Stimulated activated CD4-positive, alpha-beta T cell treated with anti-CD3 and anti-CD28 coated beads, Interleukin-12 subunit alpha, Interleukin-12 subunit beta, amount 100 ng/mL, for 4 hours (primary cell): ENCODE measurements at places on chromosomes 1 and 21.
A peak's percentile ranks its signal among the peaks of the same experiment; 100 is the strongest.

DNA sequence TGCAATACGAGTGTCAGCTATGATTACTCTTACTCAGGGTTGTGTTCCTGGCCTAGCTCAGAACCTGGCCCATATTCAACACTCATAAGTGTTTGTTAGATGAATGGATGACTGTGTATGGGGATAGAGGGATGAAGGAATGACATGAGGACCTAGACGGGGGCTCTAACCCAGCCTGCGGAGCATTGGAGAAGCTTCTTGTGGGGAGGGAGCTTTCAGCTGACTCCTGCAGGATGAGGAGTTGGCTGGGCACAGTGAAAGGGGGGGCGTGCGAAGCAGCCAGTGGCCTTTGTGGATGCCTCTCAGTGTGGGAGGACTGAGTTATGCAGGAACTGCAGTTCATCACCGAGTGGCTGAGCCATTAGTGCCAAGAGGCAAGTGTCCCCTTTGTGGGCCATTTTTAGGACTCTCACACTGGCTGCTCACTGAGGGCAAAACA is 1.2 kb upstream of the EXTL1 start:
- DNase-seq = no peak

- DNase-seq = no peak
These were observed 246.7 kb downstream of the MRPL39 start for GRCh38 chr21:25360593-25360992.

- DNase-seq = no peak
These were observed 13.2 kb downstream of the PODN start for GRCh38 chr1:53075206-53075605.

DNA sequence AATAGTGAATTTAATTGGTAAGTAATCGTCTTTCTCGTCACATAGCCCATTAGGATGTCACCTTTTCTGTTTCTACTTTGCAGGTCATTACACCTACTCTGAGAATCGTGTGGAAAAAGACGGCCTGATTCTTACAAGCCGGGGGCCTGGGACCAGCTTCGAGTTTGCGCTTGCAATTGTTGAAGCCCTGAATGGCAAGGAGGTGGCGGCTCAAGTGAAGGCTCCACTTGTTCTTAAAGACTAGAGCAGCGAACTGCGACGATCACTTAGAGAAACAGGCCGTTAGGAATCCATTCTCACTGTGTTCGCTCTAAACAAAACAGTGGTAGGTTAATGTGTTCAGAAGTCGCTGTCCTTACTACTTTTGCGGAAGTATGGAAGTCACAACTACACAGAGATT is 23.3 kb downstream of the PARK7 start:
- DNase-seq = no peak

- peak; percentile 13 for DNase-seq
These were observed 291.8 kb downstream of the DISC1 start for GRCh38 chr1:231918239-231919015.

GRCh38 chr1:31576201-31576669 is at the start of gene TINAGL1:
TSS of gene TINAGL1 (plus strand) at chr1:31576515. CDS start at chr1:31577149, 634 bp downstream.
- no peak for DNase-seq

DNA sequence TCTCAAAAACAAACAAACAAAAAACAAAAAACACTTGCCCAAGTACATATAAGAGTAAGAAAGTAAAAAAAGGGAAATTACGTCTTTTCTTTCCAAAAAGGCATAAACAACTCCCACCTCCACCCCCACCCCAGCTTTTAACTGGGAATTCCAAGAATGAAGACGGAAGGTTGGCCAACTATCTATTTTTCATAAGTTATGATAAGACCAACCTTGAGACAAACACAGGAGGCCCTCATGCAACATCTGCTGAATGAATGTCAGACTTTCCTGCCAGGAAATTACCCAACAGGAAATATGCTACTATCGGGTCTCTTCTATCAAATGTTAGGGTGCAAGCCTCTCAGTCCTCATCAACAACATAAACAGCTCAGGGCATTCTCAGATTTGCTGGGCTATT is 1.9 kb downstream of the BSDC1 start:
- no peak for DNase-seq
